Fibroblast of skin of right biceps (primary cell): ENCODE measurements at places on chromosomes 7 and 10.

- no peak for DNase-seq
Measured at GRCh38 chr10:123530166-123530870, 135.8 kb upstream of the GPR26 start.

GRCh38 chr7:122304996-122305421 is 459 bp upstream of the FEZF1 start:
- no peak for DNase-seq

DNA sequence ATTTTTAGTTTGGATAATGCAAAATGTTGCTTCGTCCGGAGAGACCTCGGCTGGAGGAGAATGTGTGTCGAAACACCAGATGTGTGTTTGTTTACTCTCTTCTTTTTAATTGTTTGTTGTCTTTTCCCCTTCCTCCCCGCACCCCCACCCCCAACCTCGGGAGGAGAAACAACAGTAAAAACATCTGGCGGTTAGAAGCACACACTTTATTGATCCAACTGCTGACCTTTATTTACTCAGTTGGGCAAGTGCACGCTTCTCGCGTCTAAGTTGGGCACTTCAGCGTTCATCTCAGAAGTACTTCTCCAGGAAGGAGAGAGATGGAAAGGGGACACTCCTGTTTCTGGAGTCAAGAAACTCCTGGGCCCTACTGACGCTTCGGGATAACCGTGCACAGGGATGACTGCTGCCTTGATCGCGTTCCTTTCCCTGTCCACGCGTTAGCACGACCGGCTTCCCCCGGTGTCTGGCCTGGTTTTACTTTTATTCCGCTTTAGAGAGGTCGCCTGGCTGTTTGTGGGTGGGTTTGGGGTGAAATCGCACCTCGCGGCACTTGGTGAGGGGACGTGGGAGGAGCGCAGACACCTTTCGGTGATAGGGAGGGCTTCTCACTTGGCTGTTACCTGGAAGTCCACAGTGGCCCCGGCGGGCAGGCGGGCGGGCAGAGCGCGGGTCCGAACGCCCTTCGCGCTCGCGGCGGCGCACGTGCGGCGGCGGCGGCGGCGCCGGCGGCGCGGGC is 168.3 kb upstream of the PPP1R3A start:
- peak; percentile 37 for DNase-seq

- no peak for DNase-seq
Measured at GRCh38 chr10:96856317-96856716, 24.2 kb downstream of the LCOR start.

GRCh38 chr10:75000748-75001321 is 110.6 kb upstream of the SAMD8 start:
- no peak for DNase-seq

DNA sequence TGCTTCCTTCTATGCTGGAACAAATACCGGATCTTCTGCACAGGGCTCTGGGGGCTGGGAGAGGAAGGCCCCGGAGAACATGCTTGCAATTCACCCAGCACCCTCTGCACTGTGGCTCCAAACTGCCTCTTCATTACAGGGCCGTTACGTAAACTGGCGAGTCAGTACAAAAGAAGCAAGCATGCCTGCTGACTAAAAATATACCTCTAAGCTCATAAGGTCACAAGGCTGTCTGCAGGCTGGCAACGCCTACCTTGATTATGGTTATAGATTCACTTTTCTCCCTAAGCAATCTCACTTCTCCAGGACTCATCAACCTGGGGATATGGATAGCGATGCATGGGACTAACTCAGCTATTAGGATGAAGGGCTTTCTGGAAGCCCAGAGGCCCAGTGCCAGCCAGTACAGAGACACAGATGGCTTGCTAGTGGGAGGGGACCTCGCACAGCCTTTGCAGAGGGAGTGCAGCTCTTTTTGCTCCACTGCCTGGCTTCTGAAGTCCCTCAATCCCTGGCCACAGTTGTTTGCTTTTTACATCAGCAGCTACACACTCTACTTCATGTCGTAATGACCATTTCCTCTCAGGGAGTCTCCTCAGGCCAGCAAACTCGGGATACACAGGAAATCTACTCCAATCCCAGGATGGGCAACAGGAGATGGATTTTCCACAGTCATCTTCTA is 96.1 kb downstream of the SH3PXD2A start:
- peak; percentile 86 for DNase-seq

GRCh38 chr10:29722777-29723176 is 88.0 kb upstream of the SVIL start:
- no peak for DNase-seq

- DNase-seq = peak; percentile 33
Measured at GRCh38 chr7:29194594-29195427, at the start of gene CHN2. CHN2 (plus strand) TSS chr7:29194775.

DNA sequence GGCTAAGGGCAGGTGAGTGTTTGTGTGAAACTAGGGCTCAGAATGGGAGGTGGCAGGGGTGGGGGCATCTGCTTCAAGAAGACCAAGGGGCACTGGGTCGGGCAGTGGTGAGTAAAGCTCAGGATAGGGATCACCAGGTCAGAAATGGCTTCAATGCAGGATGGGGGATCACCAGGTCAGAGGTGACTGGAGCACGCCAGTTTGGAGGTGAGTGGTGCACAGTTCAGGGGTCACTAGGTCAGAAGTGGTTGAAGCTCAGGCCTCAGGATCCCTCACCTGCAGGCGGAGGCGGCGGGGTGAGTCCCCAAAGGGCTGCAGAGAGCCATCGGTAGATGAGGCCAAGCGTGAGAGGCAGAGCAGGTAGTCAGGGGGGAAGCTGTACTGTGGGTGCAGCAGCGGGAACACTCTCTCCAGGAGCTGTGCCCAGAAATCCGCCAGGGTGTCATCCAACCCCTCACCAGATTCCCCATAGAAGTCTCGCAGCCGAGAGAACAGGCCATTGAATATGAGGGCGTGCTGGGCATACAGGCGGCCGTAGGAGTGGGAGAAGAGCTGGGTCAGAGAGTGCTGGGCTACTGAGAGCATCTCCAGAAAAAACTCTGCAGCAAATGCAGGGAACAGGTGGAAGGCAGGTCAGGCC is 1.8 kb downstream of the GPC2 start:
- DNase-seq = no peak

DNA sequence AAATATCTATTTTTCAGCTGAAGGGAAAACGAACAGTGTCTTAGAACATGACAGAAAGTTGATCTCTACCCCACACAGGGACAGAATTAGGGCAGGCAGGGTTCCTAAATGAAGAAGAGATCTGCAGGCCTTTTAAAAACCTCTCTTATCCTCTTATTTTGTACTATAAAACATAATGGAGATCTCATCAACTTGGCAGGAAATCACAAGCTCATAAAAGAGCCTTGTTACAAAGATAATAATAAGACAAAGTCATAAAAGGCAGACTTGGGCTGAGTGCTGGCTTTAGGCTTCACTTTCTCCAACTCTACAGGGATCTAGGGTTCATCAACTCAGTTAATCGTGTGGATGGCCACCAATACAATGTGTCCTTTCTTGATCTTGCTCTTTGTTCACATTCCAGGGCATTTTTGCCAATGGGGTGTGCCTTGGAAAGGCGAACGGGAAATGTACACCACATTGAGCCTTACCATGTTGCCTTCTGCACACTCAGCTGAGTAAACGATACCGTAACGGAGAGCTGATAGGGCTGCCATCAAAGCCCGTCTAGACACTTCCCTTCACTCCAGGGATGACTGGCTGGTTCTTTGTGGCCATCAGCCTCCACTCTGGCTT is 7.1 kb upstream of the TEX36 start:
- no peak for DNase-seq

DNA sequence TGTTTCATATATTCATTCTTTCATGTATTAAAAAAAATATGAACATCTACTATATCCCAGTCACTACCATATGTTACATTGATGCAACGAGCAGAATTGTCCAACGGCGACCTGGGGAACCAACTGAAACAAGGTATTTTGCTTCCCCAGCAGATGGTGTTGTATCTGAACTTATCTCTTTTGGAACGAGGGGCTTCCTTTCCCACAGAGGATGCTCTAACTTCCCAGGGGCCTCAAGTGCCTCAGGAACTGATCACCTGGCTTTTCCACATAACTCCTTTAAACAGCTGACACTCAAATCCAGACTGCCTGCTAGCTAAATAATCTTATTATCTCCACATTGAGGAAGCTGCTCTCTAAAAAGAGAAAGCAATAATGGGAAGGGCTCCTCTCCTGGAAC is 259.3 kb downstream of the HTR7 start:
- no peak for DNase-seq

DNA sequence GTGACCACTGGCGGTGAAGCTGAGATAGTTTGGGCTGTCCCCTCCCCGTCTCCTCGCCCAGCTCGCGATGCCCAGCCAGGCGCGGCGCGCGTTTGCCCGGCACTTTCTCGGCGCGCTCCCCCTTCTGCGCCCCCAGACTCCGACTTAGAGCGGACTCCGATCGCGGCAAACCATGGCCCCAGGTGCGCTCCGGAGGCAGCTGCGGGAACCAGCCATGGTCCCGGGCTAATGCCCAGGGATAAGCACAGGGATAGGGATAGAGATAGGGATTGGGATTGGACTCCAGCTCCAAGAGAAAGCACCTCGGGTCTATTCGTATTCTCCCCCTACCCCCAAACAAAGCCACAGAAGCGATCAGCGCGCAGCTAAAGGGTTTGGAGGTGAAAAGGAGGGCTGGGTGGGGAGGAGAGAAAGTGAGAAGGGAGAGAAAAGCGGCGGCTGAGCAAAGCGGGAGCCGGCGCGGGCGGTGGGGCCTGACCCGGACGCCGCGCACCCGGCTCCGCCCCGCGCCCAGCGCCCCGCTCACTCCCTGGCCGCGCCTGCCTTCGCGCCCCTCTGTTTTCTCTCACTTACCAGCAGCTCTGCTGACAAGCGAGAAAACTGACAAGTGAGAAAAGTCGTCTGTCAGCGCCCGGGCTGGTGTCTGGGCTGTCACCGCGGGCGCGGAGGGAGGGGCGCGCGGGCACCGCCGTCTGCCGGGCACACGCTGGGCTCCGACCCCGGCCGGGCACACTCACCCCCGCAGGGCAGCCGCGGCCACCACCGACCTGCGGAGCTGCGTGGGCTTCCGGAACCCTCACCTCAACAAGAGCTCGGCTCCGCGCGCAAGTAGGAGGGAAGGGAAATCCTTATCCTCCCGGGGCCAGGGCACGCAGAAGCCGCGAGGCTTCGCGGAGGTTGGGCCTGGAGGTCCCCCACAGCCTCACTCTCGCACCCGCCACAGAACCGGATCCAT is at the start of gene PDE1C:
Gene PDE1C, minus strand, starts transcription at position 2 of the 955 bp plus-strand sequence.
- peak; percentile 42 for DNase-seq

GRCh38 chr10:13308096-13308495 is 8.2 kb upstream of the PHYH start:
- no peak for DNase-seq

DNA sequence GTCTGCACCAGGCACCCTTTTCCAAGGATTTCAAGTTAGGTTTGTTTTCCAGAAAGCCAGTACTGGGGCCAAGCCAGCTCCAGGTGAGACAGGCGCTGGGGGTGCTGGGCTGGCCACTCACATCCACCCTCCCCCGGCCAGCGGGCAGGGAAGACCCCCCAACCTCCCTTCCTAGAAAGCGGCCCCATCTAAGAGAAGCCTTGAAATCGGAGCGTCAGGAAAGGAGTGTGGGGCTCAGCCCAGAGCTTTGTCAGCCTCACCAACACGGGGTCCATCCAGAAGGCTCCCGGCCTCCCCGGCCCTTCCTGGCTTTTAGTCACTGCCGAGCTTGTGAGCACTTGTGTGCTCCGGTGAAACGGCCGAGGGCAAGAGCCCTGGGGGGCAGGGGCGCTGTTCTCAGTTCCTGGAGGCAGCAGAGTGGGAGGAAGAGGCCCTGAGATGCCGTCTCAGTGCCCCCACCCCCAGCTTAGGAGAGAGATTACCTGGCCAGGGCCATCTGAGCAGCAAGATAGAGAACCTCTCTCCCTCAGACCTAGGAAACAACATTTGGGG is 39.6 kb downstream of the PDGFA start:
- no peak for DNase-seq

GRCh38 chr7:144738708-144739314 is 97.0 kb downstream of the TPK1 start:
- DNase-seq = peak; percentile 38

DNA sequence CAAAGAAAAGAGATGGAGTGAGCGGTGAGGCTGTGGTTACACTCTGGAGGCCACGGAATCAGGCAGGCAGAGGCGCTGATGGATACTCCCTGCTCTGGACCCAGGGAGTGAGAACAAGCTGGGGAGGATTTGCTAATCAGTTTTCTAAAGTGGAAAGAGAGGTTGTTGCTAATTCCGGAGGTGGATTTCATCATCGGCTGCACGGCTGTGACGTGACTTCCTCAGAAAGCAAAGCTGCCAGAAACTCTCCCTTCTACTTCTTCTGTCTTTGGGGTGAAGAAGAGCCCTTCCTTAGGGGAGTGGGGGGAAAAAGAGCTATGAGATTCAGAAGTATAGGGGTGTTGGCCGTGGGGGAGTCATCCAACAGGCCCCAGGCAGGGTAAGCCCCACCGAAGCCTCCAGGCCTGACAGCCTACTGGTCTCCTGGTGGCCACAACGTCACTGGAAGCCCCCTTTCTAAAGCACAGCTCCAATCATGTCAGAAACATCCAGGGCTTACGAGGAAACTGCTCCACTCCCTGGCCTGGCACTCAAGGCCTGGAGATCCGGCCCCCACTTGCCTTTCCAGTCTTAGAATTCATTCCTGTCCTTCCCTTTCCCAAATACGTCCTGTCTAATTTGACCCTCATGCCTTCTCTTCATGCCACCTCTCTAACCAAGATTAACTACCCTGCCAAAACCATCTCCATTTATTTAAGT is 114.5 kb downstream of the HIP1 start:
- DNase-seq = peak; percentile 67

GRCh38 chr7:66013938-66014337 is 31.9 kb upstream of the GUSB start:
- DNase-seq = peak; percentile 26
